ENCODE measurements at places on chromosomes 5 and 9. TPM values are rescaled to one million over a fixed set of nuclear protein-coding genes. Genes with fewer than 3 reads are reported as not detected.

GRCh38 chr9:129783516-129784361 lies 19.2 kb upstream of the TOR1B start:
- peak; percentile 90 for DNase-seq

DNA sequence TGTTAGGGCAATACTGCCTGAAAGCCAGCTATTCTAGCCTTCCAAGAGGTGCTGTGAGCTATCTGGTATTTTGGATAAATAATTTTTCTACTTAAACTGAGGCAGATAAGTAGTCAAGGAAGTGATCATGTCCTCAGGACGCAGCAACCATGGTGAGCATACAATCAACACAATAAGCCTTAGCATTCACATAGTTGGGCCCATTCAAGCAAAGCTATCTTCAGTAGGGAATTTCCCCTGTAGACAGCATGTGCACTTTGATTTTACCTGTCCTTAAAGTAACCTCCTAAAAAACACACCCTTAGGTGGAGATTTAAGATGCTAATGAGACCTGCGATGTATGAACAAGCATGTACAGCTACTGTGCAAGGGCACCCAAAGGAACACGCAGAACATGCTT lies 76.2 kb upstream of the HCN1 start:
- DNase-seq, result no peak

DNA sequence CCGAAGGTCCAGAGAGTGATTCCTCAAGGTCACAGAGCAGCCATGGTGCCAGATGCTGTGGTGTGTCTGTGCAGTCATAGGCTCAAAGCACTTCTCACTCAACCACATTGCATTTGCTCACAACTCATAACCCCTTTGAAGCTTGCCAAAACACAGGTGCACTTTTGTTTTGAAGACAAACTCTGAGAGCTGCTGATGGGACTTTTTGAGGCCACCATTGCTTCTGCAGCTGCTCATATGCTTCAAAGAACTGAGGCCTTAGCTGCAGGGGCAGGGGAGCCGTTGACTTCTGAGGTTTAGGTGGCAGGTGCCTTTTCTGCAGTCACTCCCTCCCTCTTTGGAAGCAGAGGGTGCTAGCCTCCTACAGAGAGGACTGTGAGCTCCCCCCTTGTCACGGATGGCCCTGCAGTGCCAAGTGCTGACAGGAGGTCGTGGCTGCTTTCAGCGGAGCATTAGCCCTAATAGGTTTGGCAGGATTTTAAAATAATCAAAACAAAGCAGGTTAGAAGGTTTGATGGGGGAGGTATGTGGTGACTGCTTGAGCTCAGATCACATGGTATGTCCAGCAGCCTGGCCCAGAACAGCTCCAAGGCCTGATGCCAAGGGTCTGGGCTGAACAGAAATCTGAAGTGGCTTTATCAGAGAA lies 232.1 kb downstream of the MAN2A1 start:
- DNase-seq, result no peak

- no peak for DNase-seq
Measured at GRCh38 chr5:141850786-141851185, 27.4 kb downstream of the PCDH1 start.

DNA sequence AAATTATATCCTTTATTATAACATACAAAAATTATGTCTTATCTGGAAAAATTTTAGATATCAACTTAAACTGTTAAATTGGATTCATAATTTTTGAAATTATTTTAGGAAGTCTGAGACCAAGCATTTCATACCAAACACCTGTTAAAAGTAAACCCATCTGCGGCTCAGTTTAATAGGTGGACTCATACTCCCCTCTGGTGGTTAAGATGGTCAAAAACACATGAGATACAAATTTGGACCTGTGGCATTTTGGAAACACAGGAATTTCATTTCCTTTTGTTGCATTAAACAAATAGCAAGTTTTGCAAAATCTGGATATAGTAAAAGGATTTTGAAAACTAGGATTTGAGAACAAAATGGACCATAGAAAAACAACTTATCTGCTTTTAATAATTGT lies 53.7 kb downstream of the RGMB start:
- no peak for DNase-seq

- no peak for DNase-seq
Measured at GRCh38 chr5:119365847-119366539, 10.2 kb downstream of the TNFAIP8 start.

The PGM5 gene
- total RNA-seq, result 10.6 TPM

The WHRN gene
- total RNA-seq, result 25.9 TPM

Data from suprapubic skin (tissue), 4 donors.